ENCODE measurements at places on chromosomes 16 and 17.

DNA sequence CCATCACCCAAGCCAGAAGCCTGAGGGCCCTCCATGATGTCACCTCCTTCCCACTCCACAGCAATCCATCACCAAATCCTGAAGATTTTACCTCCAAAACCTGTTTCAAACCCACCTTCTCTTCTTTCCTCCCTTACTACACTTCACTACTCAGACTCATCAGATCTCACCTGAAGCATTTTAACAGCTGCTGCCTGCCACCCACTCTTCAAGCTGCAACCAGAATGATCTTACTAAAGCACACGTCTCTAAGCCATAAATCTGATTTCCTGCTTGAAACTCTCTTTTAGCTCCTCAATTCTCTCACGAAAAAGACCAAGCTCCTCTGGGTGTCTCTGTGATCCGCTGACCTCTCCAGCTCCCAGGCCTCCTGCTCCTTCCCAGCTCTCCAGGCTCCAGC lies 46.5 kb downstream of the CDK5R1 start:
- DNase-seq = no peak

GRCh38 chr16:2385190-2385836 lies 43.9 kb upstream of the CCNF start:
- peak; percentile 27 for DNase-seq

- no peak for DNase-seq
Observed at GRCh38 chr16:11676799-11677198, 8.5 kb downstream of the SNN start.

GRCh38 chr17:81336296-81336929 lies 41.3 kb upstream of the SLC38A10 start:
- DNase-seq = no peak

DNA sequence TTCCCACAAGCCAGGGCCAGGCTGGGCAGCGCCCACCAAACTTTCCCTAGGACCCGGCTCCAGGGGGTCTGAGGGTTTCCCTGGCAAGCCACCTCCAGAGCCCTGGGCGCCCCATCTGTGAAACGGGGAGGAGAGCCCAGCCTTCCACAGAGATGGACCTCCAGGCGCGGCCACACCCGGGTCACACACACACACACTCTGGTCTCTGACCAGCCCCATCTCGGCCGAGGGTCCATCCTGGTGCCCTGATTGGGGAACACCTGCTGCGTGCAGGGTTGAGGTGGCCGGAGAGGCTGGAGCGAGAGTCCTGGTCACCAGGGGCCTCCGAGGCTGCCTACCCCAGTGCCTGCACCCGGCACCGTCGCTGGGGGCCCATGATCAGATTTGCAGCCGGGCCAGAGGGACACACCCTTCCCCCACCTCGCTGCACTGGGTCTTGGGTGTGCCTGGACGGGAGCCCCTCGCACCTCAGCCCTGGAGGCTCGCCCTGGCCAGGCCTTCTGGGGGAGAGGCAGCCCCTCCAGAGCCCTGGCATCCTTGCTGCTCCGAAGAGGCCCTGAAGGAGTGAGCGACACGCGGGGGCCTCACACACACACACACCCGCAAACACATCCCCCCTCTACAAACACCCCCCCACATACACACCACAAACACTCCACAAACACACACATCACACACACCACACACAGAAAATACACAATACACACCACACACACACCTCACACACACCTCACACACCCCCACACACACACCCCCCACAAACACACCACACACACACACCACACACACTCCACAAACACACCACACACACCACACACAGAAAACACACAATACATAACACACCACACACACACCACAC lies 29.7 kb downstream of the SLC25A10 start:
- no peak for DNase-seq

- DNase-seq = peak; percentile 27
Observed at GRCh38 chr17:17580662-17581470, 10.6 kb downstream of the PEMT start.

DNA sequence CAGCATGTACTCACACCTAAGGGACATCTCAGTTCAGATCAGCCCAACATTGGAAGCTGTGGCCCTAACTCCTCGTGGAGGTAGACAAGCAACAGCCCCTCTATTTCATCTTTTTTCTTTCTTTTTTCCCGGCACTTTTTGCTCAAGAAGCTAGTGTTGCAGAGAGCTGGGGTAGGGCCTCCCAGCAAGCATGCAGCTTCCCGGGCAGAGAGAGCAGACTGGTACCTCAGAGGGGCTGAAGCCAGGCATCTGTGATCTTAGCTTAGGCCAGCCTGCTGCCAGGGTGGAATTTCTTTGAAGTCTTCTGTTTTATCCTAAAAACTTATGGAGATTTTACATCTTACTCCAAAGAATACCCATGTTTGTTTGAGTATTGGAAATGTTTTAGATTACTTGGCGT lies 195.4 kb downstream of the C16orf95 start:
- no peak for DNase-seq

- peak; percentile 79 for DNase-seq
Observed at GRCh38 chr17:29136998-29137730, 43.0 kb downstream of the MYO18A start.

DNA sequence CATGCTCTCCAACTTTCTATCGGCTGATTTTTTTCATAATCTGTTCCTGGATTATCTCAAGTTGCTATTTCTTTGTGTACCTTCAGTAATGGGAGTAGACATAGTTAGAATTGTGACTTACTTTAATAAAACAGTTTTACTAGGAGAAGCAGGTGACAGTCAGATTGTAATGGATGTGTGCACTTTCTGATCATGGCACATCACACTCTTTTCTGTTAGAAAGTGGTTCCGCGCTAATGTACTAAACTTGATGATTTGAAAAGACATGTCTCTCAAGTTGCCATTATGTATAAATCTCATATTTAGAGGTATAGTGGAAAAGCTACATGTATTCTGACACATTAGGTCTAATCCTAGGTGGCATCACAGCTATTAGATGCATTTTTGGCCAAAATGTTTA lies 121.3 kb upstream of the CDH8 start:
- DNase-seq = no peak

- DNase-seq = no peak
Observed at GRCh38 chr17:44627513-44628242, 28.6 kb upstream of the MEIOC start.

DNA sequence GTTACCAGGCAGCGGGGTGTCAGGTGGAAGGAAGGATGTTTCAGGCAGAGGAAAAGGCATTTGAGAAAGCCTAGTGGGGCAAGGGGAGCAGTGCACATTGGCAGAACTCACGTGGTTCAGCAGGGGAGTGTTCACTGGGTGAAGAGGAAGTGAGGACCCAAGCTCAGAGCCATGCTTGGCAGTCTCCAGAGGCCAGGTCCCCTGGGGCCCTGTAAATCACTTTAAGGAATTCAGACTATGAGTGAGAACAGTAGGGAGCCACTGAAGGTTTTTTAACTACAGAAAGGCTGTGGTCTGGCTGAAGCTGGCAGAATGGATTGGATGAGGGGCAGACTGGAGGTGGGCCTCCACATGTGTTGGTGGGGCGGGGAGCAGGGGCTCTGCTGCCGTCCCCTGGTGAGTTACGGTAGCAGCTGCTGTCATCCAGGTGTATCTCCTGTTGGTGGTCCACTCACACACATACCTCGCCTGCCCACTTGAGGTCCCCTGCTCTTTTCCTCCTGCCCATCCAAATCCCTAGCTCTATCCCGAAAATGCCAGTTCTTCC lies 5.1 kb downstream of the CLEC16A start:
- DNase-seq = no peak

- DNase-seq = peak; percentile 55
Observed at GRCh38 chr17:18184143-18185031, 759 bp downstream of the ALKBH5 start.

DNA sequence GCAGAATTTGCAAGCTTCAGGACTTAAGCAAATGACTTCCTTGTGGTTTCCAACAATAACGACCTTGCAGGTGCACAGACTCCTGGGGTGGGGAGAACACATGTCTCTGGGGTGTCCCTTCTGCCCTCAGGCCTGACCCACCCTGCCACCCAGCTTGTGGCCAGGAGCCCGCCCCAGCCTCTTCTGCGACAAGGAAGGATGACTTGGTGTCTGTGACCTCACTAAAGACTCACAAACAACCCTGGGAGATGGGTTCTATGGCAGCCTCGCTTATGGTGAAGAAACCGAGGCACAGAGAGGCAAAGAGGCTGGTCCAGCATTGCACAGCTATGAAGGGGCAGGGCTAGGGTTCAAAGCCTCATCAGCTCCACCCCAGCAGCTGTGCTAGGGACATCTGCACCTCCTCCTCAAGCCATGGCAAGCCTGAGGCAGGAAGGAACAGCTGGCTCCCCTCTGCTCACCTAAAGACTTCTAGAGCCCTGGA lies 2.6 kb downstream of the ATP2A3 start:
- no peak for DNase-seq

Measured in IMR-90 (cell line).